ENCODE measurements at places on chromosomes 1 and 21. TPM values are rescaled to one million over a fixed set of nuclear protein-coding genes. Genes with fewer than 3 reads are reported as not detected.

Gene WDR47
- total RNA-seq, result 15.6 TPM

Gene VASH2
- 1.7 TPM for total RNA-seq

Gene SPRR3
- total RNA-seq, result not detected

- DNase-seq, result no peak
Observed at GRCh38 chr1:155776414-155776813, 80.6 kb downstream of the GON4L start.

DNA sequence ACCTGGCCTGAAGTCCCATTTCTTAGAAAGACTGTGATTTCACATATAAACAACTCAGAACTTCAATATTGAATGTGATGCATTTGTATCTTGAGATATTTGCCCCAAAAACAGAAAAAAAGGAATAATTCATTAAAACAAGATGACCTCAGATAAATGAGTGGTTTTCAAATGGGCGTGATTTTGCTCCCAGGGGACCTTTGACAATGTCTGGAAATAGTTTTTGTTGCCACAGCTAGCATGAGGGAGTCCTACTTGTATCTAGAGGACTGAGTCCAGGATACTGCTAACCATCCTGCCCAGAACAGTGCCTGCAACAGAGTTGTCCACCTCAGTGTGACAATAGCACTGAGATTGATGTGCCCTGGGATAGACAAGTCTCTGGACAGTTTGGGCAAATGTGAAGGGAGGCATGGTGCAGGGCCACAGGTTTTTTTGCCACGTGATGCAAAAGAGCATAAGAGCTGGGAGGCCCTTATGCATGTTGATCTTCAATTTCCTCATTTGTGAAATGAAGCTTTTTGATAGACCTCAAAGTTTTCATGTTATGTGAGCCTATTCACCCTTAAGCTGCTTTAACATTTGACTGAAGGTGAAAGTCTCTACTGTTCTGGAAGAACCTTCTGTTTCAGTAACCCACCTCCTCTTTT is 46.2 kb downstream of the MAP3K7CL start:
- no peak for DNase-seq

- no peak for DNase-seq
Observed at GRCh38 chr1:179996099-179996498, 41.5 kb downstream of the CEP350 start.

Gene TIAM1
- 142 TPM for total RNA-seq

DNA sequence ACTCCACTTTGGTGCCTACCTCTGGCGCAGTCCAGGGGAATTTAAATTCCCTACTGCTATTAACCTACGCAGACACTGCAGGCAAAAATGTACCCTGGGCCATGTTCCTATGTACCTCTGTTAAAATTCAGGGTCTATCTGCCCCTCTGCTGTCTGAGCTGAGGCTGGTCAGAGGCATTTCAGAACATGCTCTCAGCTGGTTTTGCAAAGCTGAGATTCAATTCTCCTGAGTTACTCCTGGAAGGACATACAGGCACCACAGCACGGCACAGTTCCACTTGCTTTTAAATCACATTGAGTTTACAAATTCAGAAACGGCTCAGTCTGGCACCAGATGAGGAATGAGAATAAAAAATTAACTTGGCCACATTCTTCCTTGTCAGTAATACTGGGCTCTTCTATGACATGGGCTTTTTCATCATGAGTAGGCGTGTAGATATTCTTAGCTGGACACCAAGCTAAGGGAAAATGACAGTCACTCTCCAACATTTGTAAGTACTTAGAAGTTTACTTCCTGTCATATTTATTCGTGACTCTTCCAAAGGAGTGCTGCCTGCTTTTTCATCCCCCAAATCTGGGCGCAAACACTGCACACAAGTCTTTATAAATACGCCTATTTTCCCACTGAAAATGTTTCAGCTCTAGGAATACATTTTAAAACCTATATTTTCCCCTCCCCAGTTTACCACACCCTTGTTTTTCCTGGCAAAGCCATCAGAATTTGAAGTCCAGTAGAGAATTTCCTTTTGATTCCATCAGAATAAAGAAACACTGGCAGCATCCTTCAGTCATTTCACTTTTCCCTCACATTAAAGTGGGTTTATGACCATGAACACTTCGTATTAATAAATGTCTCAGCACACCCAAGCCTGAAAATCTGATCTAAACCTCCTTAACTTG is 1.9 kb downstream of the C1orf198 start:
- DNase-seq, result no peak

GRCh38 chr1:91864017-91864700 is 21.8 kb downstream of the TGFBR3 start:
- no peak for DNase-seq

DNA sequence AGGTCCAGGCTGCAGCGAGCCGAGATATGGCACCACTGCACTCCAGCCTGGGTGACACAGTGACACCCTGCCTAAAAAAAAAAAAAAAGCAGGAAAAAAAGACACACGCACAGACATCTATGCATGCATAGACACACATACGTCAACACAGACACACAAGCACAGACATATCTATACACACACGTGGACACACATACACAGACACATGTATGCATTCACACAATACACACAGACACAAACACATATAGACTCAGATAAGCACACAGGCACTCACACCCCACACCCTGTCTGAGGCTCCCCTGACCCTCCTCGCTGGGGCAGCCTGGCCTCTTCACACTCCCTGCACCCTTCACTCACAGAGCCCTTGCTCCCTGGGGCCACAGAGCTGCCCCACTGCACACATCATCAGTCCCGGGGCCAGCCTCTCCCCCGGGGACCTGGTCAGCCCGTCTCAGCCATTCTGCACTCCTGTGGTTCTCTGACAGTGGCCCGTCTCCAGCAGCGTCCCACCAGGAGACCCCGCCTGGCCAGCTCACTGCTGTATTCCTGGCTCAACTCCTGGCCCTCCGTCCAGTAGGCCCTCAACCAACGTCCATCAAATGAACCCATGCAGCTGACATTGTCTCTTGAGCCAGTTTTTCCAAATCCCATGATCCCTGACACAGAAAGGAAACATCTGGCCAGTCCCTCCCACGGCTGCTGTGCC is 4.6 kb upstream of the PRKCZ start:
- DNase-seq, result no peak

GRCh38 chr1:7899741-7900140 is 40.9 kb downstream of the TNFRSF9 start:
- no peak for DNase-seq

Gene PTP4A2
- 364 TPM for total RNA-seq

- no peak for DNase-seq
Observed at GRCh38 chr1:37861151-37861550, 1.8 kb upstream of the MTF1 start.

Gene IL19
- total RNA-seq, result not detected

DNA sequence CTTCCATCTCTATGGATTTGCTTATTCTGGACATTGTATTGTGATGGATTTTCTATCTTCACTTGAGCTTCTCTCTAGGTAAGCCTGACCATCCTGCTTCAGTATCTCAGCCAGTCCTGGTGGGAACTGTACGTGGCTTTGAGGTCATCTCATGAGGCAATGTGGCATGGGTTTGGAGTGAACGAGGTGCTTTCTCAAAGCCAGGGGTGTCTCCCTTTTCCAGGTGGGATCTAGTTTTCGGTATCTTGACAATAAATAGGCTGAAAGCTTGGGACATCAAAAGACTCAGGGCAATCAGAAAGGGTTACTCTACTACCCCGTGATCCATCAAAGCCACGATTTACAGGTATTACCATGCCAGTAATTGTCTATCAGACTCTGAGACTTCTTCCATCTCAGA is 40.8 kb downstream of the AZIN2 start:
- no peak for DNase-seq

Gene LRRC52
- not detected for total RNA-seq

Gene IVL
- not detected for total RNA-seq

Gene SH2D2A
- 158 TPM for total RNA-seq

DNA sequence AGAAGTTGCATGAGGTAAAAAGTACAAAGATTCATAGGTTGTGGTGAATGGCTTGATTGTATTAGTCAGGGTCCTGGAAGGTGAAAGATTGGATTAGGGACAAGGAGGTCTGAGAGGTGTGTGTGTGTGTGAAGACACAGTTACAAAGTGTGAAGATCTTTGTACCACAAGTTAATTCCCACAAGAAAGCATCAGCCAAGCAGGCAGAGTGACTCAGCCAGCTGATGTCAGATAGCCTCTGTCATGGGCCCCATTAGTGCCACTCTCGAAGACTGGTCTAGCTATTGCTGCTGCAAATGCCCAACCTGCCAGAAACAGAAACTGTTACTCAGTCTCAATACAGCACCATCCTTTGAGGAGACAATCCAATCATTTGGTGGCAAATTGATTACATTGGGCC is 96.5 kb downstream of the DTL start:
- no peak for DNase-seq

DNA sequence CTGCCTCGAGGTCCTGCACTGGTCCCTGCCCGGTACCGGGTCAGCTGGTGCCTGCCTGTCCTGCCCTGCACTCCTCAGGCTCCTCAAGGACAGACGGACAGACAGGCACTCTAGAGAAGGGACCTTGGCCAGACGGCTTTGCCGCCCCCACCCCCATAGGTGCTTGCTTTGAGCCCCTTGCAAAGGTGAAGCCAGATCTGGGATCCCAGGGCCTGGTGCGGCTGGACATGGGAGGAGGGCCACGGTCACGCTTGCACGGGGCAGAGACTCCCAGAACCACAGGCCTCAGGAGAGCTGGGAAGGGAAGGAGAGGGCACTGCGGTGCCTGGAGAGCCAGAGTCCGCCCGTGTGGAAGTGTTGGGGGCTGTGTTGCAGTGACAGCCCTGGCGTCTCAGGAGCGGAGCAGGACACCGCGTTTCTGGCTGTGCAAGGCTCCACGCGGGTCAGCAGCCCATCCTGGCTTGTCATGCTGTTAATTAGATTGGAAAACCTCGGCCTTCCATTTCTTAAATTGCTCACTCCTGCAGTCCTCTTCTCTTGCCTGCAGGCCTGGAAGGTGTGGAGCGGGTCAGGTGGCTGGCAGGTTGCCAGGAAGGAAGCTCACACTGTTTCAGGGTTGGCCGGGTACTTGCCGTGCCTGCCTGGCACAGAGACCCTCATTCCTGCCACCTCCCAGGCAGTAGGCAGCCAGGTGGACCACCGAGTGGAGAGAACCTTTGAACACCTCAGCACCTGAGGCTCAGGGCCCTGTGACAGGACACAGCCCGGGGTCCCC is 16.3 kb downstream of the COL18A1 start:
- no peak for DNase-seq

Gene TMCC2
- 1.8 TPM for total RNA-seq

Gene OR2L5
- total RNA-seq, result not detected

GRCh38 chr1:224450561-224451350 is 16.2 kb upstream of the WDR26 start:
- DNase-seq, result no peak

GRCh38 chr1:206089341-206089740 is 27.8 kb downstream of the AVPR1B start:
- no peak for DNase-seq

DNA sequence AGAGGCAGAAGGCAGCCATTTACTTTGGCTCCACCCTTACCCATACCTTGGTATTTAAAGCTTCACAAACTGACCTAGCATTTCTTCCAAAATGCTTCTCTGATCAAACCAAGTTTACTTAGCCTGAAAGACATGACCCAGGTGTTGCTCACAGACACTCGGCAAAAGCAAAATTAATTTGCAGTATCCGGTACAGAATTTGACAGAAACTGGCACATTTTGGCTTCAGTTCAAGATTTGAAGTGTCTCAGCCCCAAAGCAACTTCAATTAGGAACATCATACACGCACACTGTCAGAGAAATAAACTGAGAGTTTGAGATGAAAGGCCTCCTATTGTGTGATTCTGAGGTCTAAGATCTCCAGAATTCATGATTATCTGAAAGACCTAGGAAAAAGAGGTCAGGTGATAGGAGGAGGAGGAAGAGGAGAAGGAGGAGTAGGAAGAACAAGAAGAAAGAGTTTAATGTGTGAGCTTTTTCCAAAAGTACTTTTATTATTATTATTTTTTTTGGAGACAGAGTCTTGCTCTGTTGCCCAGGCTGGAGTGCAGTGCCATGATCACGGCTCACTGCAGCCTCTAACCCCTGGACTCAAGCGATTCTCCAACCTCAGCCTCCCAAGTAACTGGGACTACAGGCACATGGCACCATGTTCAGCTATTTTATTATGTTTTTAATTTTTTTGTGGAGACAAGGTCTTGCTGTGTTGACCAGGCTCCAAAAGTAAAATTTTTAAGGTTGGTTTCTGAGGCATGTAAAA is 143.6 kb downstream of the SLC45A1 start:
- DNase-seq, result no peak

DNA sequence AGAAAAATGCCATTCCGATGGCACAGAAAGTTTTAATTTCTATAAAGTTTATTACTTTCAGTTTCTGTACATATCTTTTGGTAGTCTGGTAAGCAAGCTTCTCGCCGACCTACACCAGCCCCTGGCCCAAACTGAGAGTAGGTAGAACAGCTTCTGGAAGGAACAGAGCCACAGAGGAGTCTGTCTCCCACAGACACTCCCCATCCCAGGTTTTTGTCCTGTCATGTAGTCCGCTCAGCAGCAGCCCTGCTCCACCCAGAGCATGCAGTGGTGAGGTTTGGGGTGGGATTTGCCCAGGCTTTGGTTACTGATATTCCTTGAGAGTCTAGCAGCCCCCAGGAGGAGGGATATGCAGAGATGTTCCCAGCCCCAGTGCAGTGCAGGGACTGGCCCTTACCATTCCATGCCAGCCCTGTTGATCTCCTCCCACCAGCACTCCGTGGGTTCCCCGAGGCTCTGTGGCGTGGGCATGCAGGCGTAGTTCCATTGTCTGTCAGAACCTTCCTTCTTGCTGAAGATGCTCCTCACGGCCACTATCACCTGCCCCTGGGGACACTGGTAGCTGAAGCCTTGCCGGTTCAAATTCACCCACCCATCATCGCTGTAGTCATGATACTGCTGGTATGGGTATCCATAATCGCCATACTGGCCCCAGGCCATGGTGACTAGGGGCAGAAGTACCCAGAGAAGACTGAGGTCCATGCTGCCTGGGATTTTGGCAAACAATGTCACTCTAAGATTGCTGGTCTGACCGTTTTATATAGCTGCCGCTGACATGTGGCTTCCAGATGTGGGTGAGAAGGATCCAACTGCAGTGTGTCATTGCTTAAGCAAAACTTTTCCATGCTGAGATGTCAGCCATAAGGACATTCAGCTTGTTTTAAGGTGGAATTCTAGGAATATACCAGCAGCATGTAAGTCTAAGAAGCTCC is at the start of gene DPT:
TSS of gene DPT (minus strand) at position 734 of the 932 bp plus-strand sequence. CDS start at position 702, 32 bp downstream.
- no peak for DNase-seq

Gene AMY1A
- total RNA-seq, result not detected

DNA sequence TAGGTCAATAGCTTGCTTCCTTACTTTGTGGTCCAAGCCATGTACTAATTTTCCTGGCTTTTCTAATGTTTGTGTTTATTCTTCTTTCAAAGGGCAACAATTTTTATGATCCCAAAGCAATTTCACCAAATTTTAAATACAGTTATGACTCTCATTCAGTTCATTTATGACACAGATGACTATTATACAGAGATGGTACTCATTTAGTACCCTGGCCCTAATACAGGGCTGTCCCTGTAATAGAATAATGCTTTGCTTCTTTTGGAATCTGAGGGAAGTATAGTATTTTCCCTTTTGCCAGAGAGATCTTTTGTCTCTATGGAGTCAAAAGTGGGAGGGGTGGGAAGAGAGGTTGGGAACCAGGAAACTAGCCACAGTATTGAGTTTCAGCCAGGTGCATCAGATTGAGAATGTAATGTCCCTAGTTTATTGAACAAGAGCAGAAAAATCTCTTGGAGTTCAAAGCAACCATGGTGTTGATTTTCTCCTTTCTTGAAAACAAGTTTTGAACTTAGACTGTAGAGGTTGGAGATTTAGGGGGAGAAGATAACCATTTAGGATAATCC is 20.4 kb downstream of the DENND2D start:
- no peak for DNase-seq

Gene CR1
- total RNA-seq, result 0.94 TPM

Gene GJA9
- not detected for total RNA-seq

Gene OR2T2
- not detected for total RNA-seq

Gene CLEC20A
- total RNA-seq, result not detected
